ENCODE measurements at places on chromosomes 1 and 21.

DNA sequence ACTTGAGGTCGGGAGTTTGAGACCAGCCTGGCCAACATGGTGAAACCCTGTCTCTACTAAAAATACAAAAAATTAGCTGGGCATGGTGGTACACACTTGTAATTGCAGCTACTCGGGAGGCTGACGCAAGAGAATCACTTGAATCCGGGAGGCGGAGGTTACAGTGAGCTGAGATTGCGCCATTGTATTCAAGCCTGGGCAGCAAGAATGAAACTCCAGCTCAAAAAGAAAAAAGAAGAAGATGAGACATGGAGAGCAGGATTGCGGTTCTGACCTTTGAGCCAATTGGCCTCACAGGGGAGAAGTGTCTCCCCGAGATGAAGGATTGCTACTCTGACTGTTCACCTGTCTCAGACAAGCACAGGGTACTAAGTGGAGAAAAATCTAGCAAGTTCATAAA lies 6.6 kb downstream of the SCCPDH start:
- DNase-seq: no peak

DNA sequence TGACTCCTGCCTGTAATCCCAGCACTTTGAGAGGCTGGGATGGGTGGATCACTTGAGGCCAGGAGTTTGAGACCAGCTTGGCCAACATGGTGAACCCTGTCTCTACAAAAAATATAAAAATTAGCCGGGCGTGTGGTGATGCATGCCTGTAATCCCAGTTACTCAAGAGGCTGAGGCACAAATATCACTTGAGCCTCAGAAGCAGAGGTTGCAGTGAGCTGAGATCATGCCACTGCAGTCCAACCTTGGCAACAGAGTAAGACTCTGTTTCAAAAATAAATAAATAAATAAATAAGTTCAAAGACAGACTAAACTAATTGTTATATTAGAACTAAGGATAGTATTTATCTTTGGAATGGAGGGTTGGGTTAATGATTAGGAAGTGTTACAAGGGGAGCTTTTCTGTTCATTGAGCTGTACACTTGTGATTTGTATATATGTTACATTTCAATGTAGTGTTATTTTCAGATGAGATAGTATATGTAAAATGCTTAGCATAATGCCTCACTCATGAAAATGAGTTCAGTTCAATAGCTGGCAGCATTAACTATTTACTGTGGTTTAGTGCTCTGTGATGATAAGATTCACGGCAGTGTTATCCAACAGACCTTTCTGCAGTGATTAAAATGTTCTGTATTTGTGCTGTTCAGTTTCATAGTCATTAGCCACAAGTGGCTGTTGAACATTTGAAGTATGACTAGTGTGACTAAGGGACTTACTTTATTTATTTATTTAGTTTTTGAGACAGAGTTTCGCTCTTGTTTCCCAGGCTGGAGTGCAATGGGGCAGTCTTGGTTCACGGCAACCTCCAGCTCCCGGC lies 47.7 kb downstream of the OSBPL9 start:
- peak; percentile 83 for DNase-seq

DNA sequence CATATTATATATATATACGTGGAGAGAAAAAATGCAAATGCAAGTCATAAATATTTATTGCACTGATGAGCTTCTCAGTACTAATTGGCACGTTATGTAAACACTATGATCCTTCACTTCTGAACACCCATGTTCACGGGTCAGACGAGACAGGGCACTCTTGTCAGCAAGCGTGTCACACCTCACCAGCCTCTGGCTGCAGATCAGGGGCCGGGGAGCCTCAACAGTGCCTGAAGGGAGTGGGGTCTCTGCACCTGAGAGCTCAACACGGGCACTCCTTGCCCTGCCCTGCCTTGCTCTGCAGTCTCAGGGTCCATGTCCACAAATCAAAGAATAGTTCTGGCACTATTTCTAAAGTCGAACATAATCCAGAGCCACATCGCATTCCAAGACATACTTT lies 409 bp upstream of the HIVEP3 start:
- DNase-seq: no peak

- peak; percentile 44 for DNase-seq
These were observed 45.6 kb downstream of the CHAF1B start for GRCh38 chr21:36430841-36431240.

- no peak for DNase-seq
These were observed 12.2 kb downstream of the EVA1C start for GRCh38 chr21:32424674-32425073.

GRCh38 chr1:16396591-16396990 lies 29.5 kb downstream of the SZRD1 start:
- DNase-seq: peak; percentile 35

DNA sequence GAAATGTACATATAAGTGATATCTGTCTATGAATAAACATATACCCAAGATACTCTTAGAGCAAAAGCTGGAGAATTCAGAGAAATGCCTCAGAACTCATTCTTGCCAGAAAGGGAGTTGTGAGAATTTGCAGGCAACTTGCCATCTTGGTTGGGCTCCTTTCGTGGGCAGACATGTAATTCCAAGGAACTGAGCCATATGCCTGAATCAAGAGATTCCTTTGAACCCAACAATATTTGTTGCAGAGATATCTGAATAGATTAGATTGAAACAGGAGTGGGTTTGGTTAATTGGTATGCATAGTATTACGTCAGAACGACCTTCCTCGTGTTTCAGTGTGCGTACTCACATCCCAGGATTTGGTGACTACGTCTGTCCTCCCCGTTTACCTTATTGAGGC lies 67.0 kb downstream of the TGFB2 start:
- DNase-seq: no peak

GRCh38 chr21:43733529-43734071 lies 14.7 kb downstream of the PDXK start:
- no peak for DNase-seq

GRCh38 chr1:65148548-65149350 lies 746 bp downstream of the AK4 start:
- DNase-seq: peak; percentile 78

- DNase-seq: no peak
These were observed 60.5 kb downstream of the NUP210L start for GRCh38 chr1:154094411-154094810.

GRCh38 chr1:240942901-240943300 lies 330.9 kb upstream of the GREM2 start:
- no peak for DNase-seq

DNA sequence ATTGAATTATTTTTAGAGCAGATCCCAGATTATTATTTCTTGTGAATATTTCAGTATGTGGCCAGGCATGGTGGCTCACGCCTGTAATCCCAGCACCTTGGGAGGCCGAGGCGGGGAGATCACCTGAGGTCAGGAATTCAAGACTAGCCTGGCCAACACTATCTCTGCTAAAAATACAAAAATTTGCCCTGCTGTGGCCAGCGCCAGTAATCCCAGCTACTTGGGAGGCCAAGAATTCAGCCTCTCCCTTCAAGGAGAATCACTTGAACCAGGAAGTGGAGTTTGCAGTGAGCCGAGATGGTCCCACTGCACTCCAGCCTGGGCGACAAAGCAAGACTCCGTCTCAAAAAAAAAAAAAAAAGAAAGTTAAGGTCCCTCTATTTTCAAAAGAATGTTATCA lies 4.3 kb downstream of the OSBPL9 start:
- peak; percentile 52 for DNase-seq

GRCh38 chr1:180982422-180982821 lies 40.2 kb downstream of the STX6 start:
- no peak for DNase-seq

- DNase-seq: no peak
These were observed 45.3 kb downstream of the DIP2A start for GRCh38 chr21:46503922-46504550.

GRCh38 chr21:34511787-34512455 lies at the start of gene KCNE1:
Gene KCNE1, minus strand, starts transcription at chr21:34512210. Its CDS starts 62,576 bp downstream, at chr21:34449634.
- no peak for DNase-seq

GRCh38 chr21:14737922-14738321 lies 191.8 kb upstream of the SAMSN1 start:
- DNase-seq: peak; percentile 16

DNA sequence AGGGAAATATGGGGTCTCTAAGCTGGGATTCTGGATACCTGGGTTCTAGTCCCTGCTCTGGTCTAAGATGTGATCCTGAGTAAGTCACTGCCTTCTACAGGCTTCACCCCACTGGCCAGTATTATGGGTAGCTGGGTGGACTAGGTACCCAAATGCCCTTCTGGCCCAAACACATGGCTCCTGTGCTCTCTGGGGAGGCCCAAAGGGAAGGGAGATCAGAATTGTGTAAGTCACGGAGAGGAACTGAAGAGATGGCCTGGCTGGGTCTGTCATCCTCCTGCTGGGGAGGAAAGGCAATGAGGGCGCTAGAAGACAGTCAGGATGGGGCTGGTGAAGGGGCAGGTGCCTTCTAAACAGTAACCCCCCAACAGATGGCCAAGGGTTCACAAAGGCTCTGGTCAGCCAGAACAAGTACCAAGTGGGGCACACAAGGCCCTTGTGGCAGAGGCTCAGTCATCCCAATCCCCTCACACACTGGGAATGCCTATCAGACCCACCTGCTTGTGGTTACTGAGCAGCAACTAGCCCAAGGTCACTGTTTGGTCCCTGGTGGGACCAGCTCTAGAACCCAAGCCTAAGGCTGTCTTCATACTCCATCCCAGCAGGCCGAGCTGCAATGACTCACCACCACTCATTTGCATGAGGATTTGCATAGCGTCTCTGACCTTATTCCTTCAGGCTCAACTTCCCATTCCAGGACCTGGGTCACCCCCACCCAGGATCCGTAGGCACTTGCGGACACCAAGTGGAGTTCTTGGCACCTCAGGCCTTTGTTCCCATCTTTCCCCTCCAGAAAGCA lies 9.2 kb downstream of the MEF2D start:
- no peak for DNase-seq

DNA sequence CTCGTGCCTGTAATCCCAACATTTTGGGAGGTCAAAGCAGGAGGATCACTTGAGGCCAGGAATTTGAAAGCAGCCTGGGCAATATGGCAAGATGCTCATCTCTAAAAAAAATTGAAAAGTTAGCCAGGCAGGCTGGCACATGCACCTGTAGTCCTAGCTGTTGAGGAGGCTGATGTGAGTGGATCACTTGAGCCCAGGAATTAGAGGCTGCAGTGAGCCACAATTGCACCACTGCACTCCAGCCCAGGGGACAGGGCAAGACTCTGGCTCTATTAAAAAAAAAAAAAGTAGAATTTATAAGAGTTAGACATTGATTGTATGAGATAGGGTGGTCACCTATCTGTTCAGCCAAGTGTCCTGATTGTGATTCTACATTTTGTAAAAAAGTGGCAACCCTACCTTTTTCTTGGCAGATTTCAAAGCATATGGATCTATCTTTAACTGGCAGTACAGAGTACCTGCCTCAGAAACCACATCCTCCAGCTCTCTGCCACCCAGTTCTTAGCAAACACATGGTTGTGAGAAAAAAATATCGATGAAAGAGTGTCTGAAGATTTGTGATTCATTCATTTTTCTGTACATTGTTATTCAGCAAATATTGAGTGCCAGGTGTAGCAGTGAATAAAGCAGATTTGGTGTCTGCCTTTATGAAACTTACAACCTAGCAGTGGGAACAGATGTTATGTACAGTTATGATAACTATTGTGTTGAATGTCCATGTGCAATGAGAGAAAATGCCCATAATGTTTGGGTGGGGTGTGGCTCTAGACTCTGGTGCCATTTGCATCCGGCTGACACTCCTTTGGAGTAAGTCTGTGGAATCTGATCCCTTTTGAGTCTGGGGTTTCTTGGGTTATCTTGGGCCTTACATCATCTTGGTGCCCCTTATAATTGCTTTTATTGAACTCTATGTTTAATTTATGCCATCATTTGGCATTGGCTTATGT lies 82.5 kb downstream of the ST3GAL3 start:
- DNase-seq: no peak

GRCh38 chr1:240149484-240150094 lies 57.9 kb downstream of the FMN2 start:
- DNase-seq: peak; percentile 26

- DNase-seq: no peak
These were observed 607 bp upstream of the FAAH start for GRCh38 chr1:46393510-46393909.

- DNase-seq: no peak
These were observed 212.0 kb upstream of the BEND5 start for GRCh38 chr1:48988633-48989197.

DNA sequence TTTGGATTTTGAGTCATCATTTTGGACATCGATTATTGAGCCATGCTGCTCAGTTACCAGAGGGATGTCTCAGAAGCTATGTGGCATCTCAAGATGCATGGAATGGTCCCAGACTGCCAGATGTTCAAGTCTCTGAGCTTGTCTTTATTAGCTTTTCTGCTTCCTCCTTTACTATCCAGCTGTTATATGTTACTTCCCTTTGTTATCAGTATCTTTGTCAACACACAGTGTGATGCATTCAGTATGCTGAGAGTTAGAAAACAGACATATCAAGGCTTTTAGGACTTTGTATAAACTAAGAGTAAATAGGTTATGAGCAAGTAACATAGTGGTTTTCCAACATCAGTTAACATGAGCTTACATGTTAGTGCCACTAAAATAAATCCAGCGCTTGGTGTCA lies 474.5 kb downstream of the DSCAM start:
- DNase-seq: no peak

GRCh38 chr1:209749205-209749604 lies 6.6 kb upstream of the TRAF3IP3 start:
- DNase-seq: no peak

- no peak for DNase-seq
These were observed 59.6 kb upstream of the ITPKB start for GRCh38 chr1:226798427-226799411.

DNA sequence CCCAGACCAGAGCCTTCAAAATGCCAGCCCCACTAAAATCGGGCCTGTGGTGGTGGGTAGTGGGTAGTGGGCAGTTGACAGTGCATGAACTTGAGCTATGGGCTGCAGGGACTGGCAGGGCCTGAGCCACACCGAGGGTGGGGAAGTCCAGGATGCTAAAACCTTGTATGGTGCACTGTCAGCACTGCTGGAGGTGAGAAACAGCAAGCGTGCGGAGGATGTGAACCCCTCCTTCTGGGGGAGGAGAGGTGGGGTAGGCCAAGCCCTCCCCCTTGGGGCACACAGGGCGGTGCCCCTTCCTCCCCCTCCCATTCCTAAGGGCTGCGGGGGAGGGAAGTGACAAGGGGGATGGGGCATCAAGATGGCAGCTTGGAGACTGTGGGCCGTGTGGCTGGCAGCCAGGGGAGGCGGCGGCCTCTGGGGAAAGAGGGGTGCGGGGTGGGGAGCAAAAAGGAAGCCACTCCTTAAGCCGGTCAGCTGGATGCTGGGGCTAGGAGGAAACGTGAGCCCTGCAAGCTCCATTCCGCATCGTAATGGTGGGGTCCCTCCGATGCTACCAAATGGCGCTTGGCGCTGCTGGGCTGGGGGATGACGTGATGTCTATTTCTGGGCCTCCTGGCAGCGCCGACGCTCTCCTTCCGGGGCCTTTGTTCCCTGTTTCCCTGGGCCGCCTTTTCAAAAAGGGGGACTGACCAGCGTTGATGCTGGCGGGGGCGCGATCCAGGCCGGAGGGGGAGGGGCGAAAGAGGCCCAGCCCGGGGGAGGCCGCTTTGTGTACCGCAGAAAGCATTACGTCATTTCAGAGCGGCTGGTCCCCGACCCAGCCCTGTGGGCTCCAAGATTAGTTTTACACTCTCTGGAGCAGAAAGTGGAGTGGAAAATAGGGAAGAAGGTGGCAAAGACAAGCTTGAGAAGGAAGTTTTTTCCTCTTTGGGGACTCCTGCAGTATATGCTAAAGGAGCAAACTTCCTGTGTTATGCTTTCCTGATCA lies 809 bp downstream of the SYT11 start:
- no peak for DNase-seq
